Stimulated activated CD4-positive, alpha-beta T cell treated with anti-CD3 and anti-CD28 coated beads, Interleukin-12 subunit alpha, Interleukin-12 subunit beta, amount 100 ng/mL, for 24 hours (primary cell): ENCODE measurements at places on chromosomes 13 and 19.

DNA sequence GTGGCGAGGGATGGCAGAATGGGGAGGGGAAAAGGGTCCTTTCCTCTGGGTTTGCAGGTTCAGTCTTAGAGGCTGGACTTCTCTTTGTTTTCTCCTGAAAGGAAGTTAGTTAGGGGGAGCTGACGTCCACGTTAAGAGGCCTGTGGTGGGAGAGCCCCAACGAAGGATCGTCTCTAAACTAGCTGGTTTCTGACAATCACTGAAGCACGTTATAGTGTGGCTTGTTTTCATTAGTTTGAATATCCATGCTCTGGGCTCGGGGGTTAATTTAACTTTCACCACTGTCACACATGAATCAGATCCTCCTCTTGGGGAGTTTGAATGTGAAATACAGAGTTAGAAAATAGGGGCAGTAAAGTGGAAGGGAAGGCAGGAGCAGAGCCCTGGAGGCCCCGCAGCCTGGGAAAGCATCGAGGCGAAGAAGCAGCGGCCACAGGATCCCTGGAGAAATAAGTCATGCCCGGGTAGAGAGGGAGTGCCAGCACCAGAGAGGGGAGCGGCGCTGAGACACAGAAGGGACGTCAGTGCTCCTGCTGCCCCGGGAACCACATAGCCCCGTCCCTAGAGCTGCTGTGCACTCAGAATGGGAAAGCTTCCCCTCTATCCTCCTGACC lies 31.1 kb upstream of the AMER2 start:
- no peak for DNase-seq

DNA sequence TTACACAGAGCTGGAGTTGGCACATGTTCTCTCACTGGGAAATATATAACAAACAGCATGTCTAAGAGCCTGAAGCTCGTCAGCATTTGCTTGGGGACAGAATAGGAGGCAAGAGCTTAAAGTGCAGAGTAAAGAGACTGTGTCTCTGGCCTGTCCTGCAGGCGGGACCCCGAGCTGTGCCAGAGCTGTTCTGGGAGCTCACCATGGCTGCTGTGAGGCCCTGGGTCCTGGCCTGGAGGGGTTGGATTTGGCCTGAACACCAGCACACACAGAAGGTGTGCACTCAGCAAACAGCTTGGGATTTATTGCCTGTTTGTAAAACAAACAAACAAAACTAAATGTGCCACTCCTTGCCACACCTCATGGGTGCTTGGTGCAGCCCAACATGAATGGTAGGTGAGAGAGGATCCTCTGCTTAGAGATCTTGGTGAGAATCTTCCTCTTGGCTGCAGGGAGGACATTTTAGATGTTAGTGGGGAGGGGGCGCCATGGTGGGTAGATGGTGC lies 60.9 kb downstream of the ERICH6B start:
- no peak for DNase-seq

DNA sequence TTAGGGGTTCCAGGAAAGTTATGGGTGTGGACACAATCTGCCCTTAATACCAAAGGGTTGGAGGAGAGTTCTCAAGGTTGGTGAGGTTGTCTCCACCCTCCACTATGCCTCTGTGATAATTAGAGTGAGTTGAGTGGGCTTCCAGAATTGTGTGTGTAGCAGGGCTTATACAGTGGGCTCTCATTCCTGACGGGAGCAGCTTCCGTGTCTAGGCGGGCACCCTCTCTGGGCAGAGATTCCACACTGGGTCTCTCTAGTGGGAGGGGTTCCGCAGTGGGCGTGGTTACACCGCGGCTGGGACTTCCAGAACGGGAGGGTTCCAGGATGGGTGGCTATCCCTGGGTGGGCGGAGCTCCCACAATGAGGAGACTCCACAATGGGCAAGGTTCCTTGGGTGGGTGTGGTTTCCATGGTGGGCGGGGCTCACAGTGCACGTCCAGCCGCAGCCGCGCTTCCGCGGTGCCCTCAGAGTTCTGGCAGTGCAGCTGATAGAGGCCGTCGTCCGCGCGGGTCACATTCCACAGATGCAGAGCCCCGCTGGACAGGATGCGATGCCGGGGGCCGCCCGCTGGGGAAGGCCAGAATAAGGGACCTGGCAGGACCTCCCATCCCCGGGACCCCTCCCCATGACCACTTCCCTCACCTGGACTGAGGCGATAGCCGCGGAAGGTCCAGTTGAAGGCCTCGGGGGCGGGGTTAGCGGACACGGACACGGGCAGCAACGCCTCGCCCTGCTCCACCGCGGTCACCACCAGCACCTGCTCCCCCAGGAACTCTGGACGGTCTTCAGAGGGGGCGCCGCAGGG lies 8.4 kb downstream of the NPHS1 start:
- no peak for DNase-seq

GRCh38 chr13:71610876-71611275 lies 256.1 kb downstream of the DACH1 start:
- DNase-seq, result no peak

GRCh38 chr13:99018418-99019180 lies 40.7 kb upstream of the DOCK9 start:
- DNase-seq, result no peak
